Activated CD4-positive, alpha-beta T cell treated with anti-CD3 and anti-CD28 coated beads, Interleukin-2, amount 10 ng/mL, durations not matched to agents 24 days and 14 days (primary cell): ENCODE measurements at places on chromosomes 11 and 22.

- H3K36me3 ChIP-seq: no peaks in the 10 kb centered on the region
- peaks cover 2% of the 10 kb centered on the region for H3K4me1 ChIP-seq
- no peak overlapping the region for H3K4me3 ChIP-seq
Measured at GRCh38 chr11:133078591-133079404, 453.5 kb downstream of the OPCML start.

GRCh38 chr11:123062158-123062891 is 389 bp upstream of the HSPA8 start:
- H3K4me3 ChIP-seq: peak overlapping the region; percentile 100
- H3K27ac ChIP-seq: peak overlapping the region; percentile 99
- peak; percentile 100 for DNase-seq
- H3K36me3 ChIP-seq: peaks cover 60% of the 10 kb centered on the region
- H3K4me1 ChIP-seq: peaks cover 46% of the 10 kb centered on the region
- H3K27me3 ChIP-seq: peaks cover 1% of the 10 kb centered on the region

DNA sequence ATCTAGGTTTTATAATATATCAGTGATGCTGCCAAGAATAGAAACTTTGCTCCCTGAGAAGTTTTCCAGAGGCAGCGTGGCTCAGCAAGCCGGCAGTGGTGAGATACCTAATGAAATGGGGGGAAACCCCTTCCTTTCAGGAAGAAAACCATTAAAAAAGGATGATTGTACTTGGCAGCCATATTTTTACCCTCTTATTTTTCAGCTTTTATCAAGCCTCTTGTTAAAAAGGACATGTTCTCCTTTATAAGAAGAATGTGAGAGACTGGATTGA is 9.0 kb upstream of the ME3 start:
- no peaks in the 10 kb centered on the region for H3K4me1 ChIP-seq
- H3K4me3 ChIP-seq: no peak overlapping the region
- H3K27ac ChIP-seq: no peak overlapping the region
- no peaks in the 10 kb centered on the region for H3K36me3 ChIP-seq
- no peaks in the 10 kb centered on the region for H3K27me3 ChIP-seq

GRCh38 chr11:71200761-71201160 is 51.6 kb downstream of the SHANK2 start:
- H3K4me3 ChIP-seq: no peak overlapping the region
- no peak for DNase-seq
- H3K27me3 ChIP-seq: no peaks in the 10 kb centered on the region
- no peaks in the 10 kb centered on the region for H3K4me1 ChIP-seq
- H3K27ac ChIP-seq: no peak overlapping the region
- no peaks in the 10 kb centered on the region for H3K36me3 ChIP-seq

DNA sequence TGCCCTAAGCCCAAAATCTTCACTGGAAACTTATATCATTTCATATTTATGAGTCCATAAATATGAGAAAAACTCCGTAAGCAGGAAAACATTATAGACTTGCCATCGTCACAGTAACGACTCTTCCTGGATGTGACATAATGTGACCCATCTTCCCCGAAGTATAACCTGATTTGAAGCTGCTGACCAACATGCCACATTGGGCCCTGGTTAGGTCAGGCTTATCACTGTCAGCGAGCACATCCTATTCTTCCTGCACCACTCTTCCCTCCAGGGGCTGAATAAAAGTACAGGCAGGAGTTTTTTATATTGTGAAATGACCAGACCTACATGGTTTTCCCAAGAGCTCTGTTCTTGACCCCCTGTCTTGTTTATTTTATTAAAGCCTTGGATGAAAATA is 12.1 kb upstream of the BLID start:
- no peak overlapping the region for H3K4me3 ChIP-seq
- H3K27me3 ChIP-seq: no peaks in the 10 kb centered on the region
- H3K4me1 ChIP-seq: no peaks in the 10 kb centered on the region
- no peak for DNase-seq
- no peak overlapping the region for H3K27ac ChIP-seq

DNA sequence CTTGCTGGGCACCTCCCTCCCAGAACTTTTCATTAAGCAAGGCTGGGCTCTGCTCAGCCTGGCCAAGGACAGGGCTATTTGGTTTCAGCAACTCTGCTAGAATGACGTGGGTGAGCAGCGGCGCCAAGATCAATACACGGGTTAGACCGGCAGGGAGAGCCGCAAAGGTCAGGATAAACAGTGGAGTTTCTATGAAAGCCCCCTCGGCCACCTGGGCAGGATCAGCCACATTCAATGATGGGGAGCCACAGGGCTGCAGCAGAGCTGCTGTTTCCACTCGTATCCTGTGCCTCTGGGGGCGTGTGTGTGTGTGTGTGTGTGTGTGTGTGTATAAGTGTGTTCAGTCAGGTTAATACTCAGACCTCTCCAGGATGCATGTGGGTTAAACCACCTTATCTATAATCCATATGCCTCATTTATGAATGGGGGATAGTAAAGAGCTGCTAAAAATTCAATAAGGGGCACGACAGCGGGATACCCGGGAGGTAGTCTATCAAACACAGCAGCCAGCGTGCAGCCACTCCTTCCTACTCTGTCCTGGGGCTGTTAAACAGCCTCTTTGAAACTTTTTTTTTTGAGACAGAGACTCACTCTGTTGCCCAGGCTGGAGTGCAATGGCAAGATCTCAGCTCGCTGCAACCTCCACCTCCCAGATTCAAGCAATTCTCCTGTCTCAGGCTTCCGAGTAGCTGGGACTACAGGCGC is 34.8 kb downstream of the MYH9 start:
- peak overlapping the region; percentile 81 for H3K27ac ChIP-seq
- H3K27me3 ChIP-seq: no peaks in the 10 kb centered on the region
- H3K4me1 ChIP-seq: peaks cover 72% of the 10 kb centered on the region
- DNase-seq: peak; percentile 79

DNA sequence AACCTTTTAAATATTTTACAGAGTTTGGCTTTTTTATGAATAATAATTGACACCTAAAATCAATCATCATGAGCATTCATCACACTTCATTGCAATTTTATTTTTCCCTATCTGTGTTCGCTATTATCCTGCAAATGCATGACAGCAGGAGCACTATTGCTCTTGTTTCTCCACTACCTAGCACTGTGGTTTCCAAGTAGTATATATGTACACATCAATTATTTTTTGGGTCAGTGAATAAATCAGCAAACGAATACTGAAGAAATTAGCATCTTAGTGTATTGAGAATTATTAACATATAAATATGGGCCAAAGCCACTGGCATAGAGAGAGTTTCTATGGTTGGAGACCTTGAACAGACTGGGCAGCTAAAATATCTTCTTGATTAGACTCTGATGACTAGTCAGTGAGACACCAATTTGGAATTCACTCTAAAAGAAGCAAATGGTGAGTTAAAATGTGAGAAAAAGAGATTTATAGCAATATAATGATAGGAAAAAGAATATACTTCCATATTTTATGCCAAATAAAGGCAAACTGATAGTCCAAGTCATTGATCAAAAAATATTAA is 731.1 kb upstream of the LUZP2 start:
- H3K4me1 ChIP-seq: no peaks in the 10 kb centered on the region
- DNase-seq: no peak
- H3K27ac ChIP-seq: no peak overlapping the region
- H3K4me3 ChIP-seq: no peak overlapping the region

DNA sequence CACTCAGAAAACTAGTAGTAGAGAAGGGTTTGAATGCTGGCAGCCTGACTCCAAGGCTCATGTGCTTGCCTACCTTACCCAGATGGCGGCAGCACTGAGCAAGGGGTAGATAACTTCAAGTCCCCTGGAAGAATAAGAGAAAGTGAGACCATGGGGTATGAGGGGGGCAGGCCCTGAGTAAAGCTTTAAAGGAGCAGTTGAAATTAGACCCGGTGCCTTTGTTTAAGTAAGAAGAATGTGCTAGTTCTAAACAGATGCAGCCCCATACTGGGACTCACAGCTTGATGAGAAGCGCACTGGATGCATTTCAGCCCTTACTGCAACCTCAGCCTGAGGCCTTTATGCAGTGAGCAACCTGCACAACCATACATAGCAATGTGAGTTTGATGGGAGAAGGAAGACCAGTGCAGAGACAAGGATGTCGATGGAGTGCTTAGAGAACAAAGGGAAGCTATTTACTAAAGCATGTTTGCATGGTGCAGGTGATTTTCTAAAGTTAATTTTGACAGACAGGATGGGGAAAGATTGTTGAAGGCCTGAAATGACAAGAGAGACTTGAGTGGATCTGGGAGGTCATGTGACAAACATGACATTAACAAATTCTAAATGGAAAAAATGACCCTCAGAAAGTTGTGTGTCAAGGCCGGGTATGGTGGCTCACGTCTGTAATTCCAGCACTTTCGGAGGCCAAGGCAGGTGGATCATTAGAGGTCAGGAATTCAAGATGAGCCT is 27.1 kb upstream of the TMA7B start:
- peaks cover 4% of the 10 kb centered on the region for H3K36me3 ChIP-seq
- peaks cover 56% of the 10 kb centered on the region for H3K4me1 ChIP-seq
- H3K27me3 ChIP-seq: no peaks in the 10 kb centered on the region
- peak overlapping the region; percentile 74 for H3K4me3 ChIP-seq
- H3K27ac ChIP-seq: peak overlapping the region; percentile 91

GRCh38 chr22:40585310-40585751 is 51.2 kb downstream of the MRTFA start:
- DNase-seq: no peak
- no peak overlapping the region for H3K4me3 ChIP-seq
- no peaks in the 10 kb centered on the region for H3K27me3 ChIP-seq
- H3K36me3 ChIP-seq: peaks cover 12% of the 10 kb centered on the region
- H3K4me1 ChIP-seq: peaks cover 33% of the 10 kb centered on the region

GRCh38 chr11:76903325-76903724 is 42.6 kb downstream of the ACER3 start:
- peaks cover 2% of the 10 kb centered on the region for H3K4me1 ChIP-seq
- H3K27ac ChIP-seq: no peak overlapping the region

DNA sequence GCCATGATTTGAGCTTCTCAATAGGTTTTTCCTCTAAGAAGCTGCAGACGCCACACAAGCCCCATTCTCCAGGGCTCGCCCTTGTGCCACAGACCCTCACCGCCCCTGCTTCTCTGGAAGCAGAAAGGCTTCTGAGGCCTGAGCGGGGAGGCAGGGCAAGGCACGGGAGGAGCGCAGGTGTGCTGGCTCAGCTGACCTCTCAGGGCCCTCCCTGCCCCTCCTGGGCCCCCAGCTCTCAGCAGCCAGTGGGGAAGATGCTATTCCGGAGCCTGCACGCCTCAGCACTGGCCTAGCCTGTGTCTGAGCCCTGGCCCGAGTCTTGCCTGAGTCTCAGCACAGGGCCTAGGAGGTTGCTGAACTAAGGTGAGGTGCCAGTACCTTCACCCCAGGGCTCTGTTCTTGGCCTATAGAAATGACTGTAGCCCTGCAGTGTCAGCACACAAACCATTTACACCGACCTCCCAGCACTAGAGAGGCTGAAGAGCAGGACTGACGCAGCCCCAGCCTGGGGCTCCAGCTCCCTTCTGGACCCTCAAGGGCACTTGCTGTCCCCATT is 47.1 kb upstream of the LMO1 start:
- H3K4me3 ChIP-seq: no peak overlapping the region
- no peaks in the 10 kb centered on the region for H3K36me3 ChIP-seq
- H3K27ac ChIP-seq: no peak overlapping the region
- no peaks in the 10 kb centered on the region for H3K27me3 ChIP-seq
- no peaks in the 10 kb centered on the region for H3K4me1 ChIP-seq
- no peak for DNase-seq

- no peak for DNase-seq
- peaks cover 3% of the 10 kb centered on the region for H3K4me1 ChIP-seq
- H3K4me3 ChIP-seq: no peak overlapping the region
- H3K36me3 ChIP-seq: peaks cover 6% of the 10 kb centered on the region
- H3K27ac ChIP-seq: no peak overlapping the region
Measured at GRCh38 chr22:42794551-42795510, 62.2 kb downstream of the ARFGAP3 start.

DNA sequence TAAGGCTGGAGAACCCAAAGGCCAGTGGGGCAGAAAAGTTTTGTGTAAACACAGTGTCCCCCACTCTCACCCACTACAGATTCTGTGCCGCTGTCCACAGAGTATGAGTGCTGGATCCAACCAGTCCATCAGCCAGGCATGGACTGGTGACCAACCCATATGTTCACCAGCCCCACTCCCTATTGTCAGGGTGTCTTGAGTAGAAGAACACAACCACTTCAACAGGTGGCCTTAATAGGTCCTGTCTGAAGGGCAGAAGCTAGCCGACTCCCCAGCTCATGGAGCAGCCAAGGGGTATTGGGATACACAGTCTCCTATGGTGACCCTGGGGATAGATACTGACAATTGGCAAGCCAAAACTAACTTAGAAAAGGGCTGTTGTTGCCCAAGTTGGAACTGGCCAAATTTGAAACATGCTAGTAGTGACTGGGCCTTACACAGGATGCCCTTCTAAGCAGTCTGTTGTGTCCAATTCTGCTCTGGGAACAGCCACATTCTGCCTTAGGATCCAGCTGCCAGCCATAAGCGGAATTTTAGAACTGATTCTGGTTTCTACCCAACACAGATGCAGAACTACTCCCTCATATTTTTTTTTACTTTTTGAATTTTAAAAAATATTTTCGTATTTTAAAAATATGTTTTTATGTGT is 19.8 kb upstream of the PGM2L1 start:
- no peak for DNase-seq
- H3K27ac ChIP-seq: peak overlapping the region; percentile 85

- peak overlapping the region; percentile 81 for H3K27ac ChIP-seq
- peaks cover 78% of the 10 kb centered on the region for H3K4me1 ChIP-seq
- H3K4me3 ChIP-seq: peak overlapping the region; percentile 28
- peaks cover 50% of the 10 kb centered on the region for H3K36me3 ChIP-seq
- H3K27me3 ChIP-seq: no peaks in the 10 kb centered on the region
Measured at GRCh38 chr11:48031602-48032001, 51.2 kb downstream of the PTPRJ start.

GRCh38 chr11:94873916-94874540 is 99.3 kb downstream of the CWC15 start:
- H3K4me1 ChIP-seq: peaks cover 22% of the 10 kb centered on the region
- H3K36me3 ChIP-seq: no peaks in the 10 kb centered on the region
- H3K27me3 ChIP-seq: no peaks in the 10 kb centered on the region
- no peak overlapping the region for H3K4me3 ChIP-seq
- H3K27ac ChIP-seq: no peak overlapping the region
- DNase-seq: no peak

- no peaks in the 10 kb centered on the region for H3K36me3 ChIP-seq
- no peak overlapping the region for H3K27ac ChIP-seq
- H3K27me3 ChIP-seq: no peaks in the 10 kb centered on the region
- H3K4me1 ChIP-seq: no peaks in the 10 kb centered on the region
Measured at GRCh38 chr11:84089072-84090057, 803.2 kb upstream of the CCDC90B start.

GRCh38 chr11:95426823-95427462 is 195.9 kb upstream of the SESN3 start:
- no peaks in the 10 kb centered on the region for H3K4me1 ChIP-seq
- H3K36me3 ChIP-seq: no peaks in the 10 kb centered on the region
- peaks cover 6% of the 10 kb centered on the region for H3K27me3 ChIP-seq
- no peak overlapping the region for H3K4me3 ChIP-seq

DNA sequence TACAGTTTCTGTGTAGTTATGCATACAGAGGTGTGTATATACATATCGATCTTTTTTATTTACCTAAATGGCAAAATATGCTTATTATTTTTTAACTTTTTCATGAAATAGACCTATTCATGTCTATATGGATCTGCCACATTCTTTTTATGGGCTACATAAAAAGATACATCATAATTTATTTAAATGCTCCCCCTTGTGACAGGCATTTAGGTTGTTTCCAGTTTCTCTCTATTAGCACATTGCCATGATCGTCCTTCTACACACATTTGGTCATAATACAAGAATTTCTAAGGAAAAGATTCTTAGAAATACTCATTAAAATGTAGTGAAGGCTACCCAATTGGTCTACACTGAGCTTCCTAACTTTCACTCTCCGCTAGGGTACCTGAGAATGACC is 1067.4 kb downstream of the OPCML start:
- no peak for DNase-seq
- H3K4me1 ChIP-seq: no peaks in the 10 kb centered on the region
- H3K4me3 ChIP-seq: no peak overlapping the region
- H3K27me3 ChIP-seq: no peaks in the 10 kb centered on the region
- no peaks in the 10 kb centered on the region for H3K36me3 ChIP-seq
